Transverse colon (tissue), 4 donors: ENCODE measurements at places on chromosomes 5 and 9.

DNA sequence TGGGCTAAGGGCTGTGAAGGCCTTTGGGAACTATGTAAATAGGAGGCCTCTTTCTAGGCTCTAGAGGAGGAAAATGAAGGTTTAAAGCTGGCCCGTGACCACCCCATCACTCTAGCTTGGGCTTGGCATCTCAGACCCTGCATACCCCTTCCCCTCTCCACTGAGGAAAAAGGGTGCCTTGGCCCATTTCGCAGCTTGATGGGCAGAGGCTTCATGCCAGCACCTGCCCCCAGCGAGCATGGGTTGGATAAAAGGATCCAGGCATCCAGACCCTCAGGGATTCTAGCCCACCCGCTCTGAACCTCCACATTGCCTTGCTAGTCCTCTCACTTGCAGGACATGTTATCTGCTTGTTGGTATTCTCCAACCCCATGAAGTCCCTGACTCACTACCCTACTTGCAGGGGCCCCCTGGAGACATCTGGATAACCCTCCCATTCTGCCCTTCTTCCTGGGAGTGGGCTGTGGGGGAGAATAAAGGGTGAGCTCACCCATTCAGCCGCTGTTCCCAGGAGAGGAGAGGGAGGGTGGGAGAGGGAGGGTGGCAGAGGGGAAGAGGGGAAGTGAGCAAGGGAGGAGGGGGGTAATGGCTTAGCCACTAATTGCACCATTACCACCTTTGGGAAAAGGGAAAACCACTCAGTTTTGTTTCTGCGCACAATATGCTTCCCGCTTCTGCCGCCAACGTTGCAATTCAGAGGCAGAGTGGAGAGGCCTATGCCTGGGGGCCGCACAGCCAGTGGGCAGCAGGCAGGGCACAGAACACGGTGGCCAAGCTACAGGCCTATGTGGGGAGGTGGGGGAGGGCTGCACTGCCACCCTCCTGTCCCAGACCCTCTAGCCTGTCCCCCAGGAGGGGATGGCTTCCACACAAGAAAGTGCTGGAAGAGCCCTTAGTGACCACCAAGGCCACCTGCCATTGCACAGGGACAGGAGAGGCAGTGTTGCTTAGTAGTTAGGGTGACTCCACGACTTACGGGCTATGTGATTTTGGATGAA is 2.1 kb upstream of the CAMK2A start:
- DNase-seq, result no peak

- DNase-seq, result no peak
These were observed 118.4 kb downstream of the ARHGAP26 start for GRCh38 chr5:142888469-142889085.

DNA sequence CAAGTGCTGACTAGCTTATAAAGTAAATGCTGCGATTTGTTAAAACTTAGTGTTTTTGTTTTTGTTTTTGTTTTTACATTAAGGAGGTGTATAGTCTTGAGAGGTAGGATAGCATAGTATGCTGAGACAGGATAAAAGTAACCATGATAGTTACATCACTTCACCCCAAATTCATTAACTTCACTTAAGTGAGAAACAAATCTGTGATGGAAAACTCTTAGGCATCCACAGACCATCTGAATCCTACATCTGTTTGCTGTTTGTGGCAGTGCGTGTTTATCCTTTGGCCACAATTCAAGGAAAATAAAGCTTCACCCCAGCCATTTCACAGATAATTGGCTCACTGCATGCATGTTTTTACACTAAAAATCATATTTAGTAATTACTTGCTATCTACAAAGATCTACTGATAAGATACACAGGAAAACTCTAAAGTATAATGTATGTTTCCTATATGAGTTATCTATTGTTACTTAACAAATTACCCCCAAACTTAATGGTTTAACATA is 82.0 kb downstream of the ZNF622 start:
- no peak for DNase-seq

DNA sequence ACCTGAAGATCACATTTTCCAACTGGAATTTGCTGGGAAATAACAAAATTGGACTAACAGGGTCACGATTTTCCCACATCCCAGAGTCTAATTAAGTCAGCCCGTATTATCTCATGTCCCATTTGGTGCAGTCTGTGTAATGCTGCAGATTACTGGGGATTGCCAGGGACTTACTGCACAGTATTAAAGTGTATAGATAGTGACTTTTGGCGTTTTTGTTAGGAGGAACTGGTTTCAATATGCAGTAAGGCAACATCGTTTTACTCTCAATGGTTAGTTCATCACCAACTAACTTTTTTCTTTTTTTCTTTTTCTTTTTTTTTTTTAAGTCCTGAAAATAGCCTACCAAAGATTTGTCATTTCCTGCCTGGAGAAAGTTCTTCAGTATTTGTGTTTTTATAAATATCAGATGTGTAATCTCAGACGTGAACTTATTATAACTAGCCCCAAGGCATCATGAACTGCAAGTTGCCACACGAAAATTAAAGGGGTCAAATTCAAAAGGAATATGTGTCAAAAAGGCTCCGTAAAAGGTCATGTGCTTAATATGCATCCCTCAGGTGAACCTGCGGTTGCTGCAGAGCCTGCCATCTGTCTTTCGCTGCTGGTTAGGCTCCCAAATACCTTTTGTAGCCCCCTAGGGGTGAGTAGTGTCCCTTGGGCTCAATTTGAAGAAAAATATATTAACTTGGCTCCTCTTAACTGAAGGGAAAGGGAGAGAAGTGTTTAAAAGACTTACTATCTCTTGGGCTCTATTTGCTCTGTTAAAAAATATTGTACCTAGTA is 176.7 kb upstream of the ADAMTSL1 start:
- DNase-seq, result no peak

DNA sequence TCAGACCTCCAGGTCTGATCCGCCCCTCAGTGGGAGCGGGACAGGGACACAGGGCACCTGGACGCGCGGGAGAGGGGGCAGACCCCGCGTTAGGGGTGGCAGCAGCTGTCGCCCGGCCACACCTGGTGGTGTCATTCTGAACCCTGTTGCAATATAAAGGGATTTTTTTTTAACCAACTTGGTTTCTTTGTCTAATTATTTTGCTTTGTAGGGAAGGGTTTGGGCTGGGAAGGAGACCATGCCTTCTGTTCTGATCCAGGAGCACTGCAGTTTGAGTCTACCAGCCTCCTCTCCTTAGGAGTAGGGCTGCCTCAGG is 10.9 kb upstream of the ASS1 start:
- DNase-seq, result no peak

DNA sequence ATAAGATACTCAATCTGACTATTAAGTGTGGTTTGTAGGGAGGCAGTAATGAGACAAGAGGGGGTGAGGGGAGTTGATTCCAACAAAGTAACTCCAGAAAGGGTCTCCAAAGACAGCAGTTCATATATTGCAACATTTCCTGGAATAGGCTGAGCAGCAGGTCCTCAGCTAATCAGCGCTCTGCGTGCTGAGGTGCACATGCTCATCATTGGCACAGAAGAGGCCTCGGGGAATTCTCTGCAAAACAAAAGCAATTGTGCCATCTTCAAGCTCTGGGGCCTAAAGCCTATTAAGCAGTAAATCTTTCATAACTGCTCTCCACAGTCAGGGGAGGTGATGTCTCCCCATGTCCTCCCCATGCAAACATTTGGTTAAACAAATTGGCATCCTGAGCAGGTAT is 357.3 kb downstream of the SPOCK1 start:
- no peak for DNase-seq

GRCh38 chr5:1429496-1429895 is 15.7 kb downstream of the SLC6A3 start:
- DNase-seq, result no peak

DNA sequence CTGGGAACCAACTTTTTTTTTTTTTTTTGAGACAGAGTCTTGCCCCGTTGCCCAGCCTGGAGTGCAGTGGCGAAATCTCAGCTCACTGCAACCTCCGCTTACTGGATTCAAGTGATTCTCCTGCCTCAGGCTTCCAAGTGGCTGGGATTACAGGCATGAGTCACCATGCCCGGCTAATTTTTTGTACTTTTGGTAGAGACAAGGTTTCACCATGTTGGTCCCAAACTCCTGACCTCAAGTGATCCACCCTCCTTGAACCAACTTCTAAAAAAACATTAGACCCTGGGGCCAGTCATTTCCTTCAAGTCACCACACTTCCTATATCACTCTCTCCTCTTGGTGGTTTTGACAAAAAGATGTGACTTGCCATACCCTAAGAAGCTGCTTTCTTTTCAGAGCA is 10.9 kb upstream of the SHROOM1 start:
- no peak for DNase-seq

DNA sequence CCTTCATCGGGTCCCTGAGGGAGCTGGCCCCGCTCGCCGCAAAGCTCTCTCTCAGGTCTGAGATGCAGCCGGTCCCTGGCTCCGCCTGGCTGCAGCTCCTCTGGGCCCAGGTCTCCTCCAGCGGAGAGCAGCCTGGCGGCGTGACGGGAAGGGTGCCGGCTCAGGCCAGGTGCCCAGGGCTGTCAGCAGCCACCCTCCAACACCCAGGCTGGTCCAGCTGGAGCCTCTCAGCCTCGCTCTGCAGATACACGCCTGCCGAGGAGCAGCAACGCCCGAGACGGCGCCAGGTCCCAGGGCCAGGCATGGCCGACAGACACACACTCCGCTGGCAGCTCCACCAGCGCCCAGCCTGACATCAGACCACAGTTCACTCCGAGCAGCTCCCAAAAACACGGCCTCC is 25.6 kb downstream of the FAM163B start:
- DNase-seq, result no peak

DNA sequence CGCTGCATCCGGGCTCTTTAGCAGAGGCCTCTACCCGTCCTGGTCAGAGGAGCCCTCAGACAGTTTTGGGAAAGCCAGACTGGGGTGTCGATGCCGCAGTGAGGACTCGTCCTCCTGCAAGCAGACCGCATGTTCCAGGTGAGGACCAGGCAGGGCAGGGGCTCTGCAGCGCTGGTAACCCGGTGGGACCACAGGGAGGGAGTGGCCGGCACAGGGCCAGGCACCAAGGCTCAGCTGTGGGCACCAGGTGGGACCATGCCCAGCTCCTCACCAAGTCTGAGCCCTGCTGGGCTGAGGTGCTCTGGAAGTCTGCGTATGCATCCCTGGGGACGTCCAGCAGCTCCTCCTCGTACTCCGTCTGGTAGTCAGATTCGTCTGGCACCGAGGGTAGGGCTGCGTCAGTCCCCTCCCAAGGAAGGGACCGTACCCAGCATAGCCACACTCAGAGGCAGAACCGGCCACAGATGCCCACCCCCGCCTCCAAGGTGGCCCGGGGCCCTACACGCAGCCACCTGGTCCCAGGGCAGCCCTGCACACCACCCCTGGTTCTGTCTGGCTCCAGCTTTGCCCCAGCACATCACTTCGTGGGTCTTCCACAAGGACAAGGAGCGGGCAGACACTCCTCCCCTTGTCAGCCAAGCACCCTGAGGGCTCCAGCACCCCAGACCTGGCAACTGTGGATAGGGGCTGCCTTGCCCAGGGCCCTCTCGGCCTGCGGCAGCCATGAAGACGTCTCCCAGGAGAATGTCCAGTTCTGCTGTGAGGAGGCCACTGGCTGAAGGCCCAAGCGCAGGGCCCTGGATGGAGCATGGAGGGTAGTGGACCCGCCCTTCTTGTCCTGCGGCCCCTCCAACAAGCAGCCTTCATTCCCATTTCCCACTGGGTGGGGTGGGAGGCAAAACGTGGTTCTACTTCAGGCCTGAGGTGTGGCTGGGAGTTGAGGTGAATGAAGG is 1.5 kb upstream of the NSMF start:
- DNase-seq, result no peak

- no peak for DNase-seq
These were observed 68.7 kb downstream of the KCNN2 start for GRCh38 chr5:114430532-114430931.

- no peak for DNase-seq
These were observed 302.7 kb downstream of the EPB41L4A start for GRCh38 chr5:112116371-112116770.

- no peak for DNase-seq
These were observed 26.2 kb upstream of the TNFAIP8 start for GRCh38 chr5:119329666-119330065.

GRCh38 chr9:116641292-116642059 is 45.6 kb upstream of the TRIM32 start:
- DNase-seq, result no peak

GRCh38 chr5:64299805-64300204 is 134.2 kb downstream of the RNF180 start:
- DNase-seq, result no peak

DNA sequence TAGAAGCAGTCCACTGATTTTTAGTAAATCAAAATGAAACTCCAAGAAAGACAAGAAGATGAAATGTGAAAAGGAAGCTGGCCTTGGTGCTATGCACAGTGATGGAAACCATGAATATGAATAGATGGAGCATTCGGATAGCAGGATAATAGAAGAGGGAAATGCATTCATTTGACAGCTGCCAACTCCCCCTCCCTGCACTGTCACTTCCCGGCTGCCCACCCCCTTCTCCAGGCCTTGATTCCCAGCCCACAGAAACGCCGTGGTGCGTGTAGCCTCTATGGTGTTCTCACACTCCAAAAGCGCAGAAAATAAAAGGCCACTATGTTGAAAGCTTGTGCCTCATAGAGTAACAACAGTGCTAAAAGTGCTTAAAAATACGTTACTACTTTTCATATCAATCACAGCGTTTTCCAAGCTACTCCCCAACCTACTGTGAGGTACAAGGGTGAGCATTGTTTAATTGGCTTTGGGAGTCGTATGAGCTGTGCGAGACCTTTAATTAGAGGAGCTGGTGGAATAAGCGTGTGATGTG is 26.1 kb upstream of the IFNK start:
- DNase-seq, result no peak

DNA sequence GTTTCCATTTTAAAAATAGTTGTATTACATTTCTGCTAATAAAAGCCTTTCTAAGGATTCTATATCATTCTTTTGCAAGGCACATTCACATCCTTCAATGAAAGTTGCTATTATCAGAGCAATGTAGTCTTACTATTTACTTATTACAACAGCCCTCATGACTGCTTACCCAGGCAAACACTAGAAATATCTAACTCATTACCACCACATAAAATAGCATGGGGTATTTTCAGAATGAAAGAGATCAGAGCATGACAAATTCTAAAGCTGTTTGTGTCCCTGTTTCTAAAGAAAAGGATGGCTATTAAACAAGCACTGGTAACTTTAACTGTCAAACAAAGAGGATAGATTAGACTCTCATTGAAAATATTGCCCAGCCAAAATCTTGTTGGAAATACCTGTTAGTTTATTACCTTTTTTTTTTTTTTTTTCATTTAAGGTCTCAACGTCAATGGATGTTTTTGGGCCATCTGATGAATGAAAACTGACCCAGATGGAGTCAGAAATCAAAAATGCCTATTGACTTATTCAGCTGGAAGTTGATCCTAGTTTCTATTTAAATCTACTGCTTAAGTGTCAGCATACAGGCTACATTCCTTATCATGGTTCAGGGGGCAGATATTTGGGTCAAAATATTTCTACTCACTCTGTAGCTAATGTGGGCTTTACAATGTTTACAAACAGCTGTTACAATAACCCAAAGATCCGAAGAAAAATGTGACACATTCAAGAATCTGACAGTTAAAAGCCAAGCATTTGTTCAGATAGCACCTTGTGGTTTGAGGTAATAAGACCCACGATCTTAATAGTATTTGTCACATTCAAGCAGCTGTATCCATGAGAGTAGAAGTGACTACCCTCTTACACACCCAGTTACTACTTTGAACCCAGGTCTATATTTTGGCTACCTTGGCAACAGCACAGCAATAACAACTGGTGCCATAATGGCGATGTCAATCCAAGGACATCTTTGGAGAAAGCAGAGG is 554.8 kb upstream of the MEF2C start:
- no peak for DNase-seq
